ENCODE measurements at places on chromosomes 11 and 22.

GRCh38 chr11:71425860-71426259, 22.3 kb downstream of the DHCR7 start:
- DNase-seq, result no peak

GRCh38 chr11:12403122-12403996, 26.0 kb downstream of the PARVA start:
- DNase-seq, result no peak

- no peak for DNase-seq
These were observed 19.4 kb upstream of the POLA2 start for GRCh38 chr11:65242389-65242788.

GRCh38 chr11:15821451-15821850, 534.9 kb downstream of the SOX6 start:
- no peak for DNase-seq

GRCh38 chr11:126585774-126586491, 230.4 kb downstream of the ST3GAL4 start:
- DNase-seq, result no peak

- DNase-seq, result no peak
These were observed 4.3 kb upstream of the OSBPL5 start for GRCh38 chr11:3169255-3170043.

DNA sequence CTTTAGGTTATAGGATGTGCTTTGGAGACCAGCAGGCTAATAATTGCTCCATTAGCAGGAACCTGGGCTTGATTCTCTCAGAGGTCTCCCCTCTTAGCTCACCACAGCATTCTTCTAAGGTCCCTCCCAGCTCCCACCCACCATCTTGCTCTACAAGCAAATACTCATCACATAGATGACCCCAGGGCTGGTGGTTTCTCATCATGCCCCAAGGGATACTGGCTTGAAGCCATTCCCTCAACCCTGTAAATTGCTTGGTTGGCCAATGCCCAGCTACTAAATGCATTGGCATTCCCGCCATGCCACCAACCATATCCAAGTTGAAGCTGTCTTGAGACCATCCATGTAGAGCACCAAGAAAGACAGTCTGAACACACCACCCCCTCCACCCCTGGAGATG, 130.2 kb upstream of the NCAM1 start:
- no peak for DNase-seq

DNA sequence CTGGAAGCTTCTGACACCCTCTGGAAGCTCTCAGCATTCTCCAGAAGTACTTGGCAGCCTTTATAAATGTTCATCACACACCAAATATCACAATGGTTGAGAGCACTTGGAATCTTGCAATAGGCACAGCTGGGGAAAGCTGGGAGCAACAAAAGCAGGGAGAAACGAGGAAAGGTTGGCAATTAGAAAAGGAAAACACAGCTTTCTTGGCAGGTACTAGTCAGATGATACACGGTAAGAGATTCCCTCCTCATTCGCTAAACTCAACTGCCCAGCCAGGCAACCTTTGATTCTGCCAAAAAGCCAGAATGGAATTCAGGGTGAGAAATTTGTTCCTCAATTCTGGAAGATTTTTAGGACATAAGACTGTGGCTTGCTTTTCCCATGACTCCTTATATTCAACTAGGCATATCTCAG, 576.9 kb upstream of the ANO5 start:
- no peak for DNase-seq

DNA sequence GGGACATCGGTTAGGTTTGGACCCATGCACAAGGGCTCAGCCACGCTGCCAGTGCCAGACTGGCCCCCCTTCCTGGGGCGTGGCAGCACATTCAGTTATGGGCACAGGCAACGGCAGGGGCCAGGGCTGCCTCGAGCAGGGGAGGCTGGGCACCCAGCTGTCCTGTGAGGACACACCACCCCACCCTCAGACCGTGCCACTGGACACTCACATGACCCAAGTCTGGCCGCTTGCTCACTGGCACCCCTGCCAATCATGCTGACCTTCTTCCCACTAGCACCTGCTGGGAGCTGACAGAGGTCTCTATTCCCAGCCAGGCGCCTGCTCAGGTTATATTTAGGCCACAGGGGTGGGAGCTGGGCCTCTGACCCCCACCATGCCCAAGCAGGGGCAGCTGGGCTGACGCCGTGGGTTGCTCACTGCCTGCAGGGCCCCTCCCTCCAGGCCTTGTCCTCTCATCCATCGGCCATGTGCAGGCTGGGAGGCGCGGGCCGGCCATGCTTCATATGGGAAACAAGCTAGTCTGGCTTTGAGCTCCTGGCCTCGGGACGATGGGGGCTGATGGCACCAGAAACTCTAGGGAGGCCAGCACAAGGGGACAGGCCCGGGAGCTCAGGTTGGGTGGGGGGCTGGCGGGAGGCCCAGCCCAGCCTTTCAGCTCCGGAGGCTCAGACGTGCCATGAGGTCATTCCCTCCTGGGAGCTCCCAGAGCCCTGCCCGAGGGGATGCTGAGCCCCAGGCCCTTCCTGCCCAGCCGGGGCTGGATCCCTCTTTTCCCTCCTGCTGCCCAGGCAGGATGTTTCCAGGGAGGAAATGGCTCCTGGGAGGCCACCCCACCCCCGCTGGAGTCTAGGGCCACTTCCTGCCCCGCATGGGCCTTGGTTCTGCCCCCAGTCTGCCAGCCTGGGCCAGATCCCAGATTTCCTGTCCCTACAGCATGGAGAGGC, 15.2 kb upstream of the TBX1 start:
- no peak for DNase-seq

GRCh38 chr11:19560156-19560555, 152.5 kb upstream of the NAV2 start:
- no peak for DNase-seq

All from HuH-7.5 (cell line).